ENCODE measurements at places on chromosomes 7 and 10.

GRCh38 chr10:115095758-115096157 is 2.6 kb downstream of the ATRNL1 start:
- DNase-seq = no peak

DNA sequence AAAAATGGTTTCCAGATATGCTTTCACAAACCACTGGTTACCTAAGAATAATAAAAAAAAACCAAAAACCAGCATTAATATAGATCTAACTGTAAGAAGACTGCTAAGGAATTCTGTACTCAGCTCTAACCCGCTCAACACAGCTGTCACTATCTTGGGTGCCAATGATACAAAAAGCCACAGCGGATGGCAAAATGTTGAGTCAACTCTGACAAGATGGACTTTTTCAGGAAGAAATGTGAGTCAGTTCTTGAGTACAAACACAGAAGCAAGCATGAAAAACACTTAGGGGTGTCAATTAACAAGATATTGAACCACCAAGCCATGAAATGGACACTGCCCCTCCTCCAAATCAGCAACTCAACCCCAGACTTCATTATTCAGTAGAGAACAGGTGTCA is 55.0 kb downstream of the CTTNBP2 start:
- DNase-seq = no peak

- no peak for DNase-seq
These were observed 648.0 kb downstream of the SUGCT start for GRCh38 chr7:40782836-40783235.

DNA sequence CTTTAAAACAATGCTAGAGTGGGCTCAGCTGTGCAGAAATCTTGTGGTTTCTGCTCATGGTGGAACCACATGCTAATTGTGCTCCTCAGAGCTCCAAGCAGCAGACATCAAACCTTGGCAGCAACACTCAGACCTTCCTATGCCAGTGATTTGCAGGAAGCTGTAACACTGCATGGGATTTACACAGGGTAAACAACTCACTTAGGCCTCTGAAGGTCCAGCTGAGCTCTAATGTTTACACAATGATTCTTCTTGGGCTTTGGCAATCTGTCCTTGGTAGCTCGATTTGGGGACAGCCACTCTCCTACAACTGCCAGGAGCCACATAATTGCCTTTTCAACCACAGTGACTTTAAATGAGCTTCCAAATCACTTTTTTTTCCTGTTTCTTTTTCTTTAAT is 97.7 kb upstream of the PDLIM1 start:
- DNase-seq = no peak

All from stimulated activated CD4-positive, alpha-beta T cell treated with anti-CD3 and anti-CD28 coated beads, TNF-alpha, amount 100 ng/mL, for 24 hours (primary cell).